GOT3 (cell line): ENCODE measurements at places on chromosomes 7 and 10.

GRCh38 chr7:139035586-139036353 is at the start of gene ZC3HAV1L:
ZC3HAV1L (minus strand) TSS chr7:139036042; CDS start chr7:139036017, 25 bp downstream.
- DNase-seq, result peak; percentile 9

- no peak for DNase-seq
Measured at GRCh38 chr10:108556186-108556585, 1367.1 kb downstream of the XPNPEP1 start.

- DNase-seq, result no peak
Measured at GRCh38 chr7:69187824-69188333, 410.4 kb upstream of the AUTS2 start.

DNA sequence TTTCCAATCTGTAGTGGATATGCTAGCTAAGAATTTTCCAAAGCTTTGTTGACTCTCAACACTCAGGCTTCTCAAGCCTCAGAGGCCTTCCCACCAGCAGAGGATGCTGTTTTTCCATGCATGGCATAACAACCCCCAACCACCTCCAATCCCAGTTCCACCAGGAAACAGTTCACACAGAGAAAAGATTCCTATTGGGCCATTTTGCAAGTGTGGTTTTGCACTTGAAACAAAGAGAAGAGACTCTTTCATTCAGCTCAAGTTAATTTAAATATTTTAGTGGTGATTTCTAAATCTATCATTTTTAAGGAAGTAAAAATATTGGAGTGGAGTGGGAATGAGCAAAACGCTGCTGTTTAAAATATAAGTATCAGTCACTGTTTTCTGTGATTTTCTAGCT is 105.6 kb upstream of the COL1A2 start:
- peak; percentile 12 for DNase-seq

DNA sequence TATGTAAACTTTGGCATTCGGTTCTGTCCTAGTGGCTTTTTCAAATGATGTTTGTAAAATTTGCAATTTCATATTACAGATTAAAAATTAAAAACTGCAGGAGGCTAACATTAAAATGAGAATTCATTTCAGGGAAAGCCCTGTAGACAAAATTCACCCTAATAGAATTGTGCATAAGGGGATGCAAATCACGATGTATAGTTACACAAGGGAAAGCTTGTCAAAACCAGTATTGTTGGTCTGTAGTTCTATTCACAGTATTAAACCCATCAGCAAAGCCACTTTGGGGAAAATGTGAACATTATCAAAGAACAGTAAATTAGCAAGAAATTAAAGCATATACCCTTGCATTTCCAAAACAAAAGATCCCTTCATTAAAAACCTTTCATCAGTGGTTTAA is 39.9 kb upstream of the MKI67 start:
- DNase-seq, result no peak

DNA sequence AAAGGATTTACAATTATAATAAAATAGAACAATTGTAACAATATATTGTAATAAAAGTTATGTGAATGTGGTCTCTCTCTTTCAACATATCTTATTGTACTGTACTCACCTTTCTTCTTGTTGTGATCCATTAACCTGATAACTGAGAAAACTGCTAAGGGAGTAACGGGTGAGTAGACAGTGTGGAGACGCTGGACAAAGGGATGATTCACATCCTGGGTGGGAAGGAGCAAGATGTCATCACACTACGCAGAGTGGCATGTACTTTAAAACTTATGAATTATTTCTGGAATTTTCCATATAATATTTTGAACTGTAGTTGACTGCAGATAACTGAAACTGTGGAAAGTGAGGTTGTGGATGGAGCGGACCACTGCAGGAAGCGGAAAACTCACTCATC is 91.2 kb upstream of the PLPP4 start:
- DNase-seq, result no peak

GRCh38 chr10:46308666-46309450 is 22.1 kb downstream of the ANTXRL start:
- no peak for DNase-seq

GRCh38 chr7:53675835-53676234 is 640.4 kb downstream of the POM121L12 start:
- DNase-seq, result no peak

GRCh38 chr10:27380929-27381358 is 123.2 kb upstream of the RAB18 start:
- DNase-seq, result no peak

GRCh38 chr7:155842496-155843265 is 30.4 kb upstream of the SHH start:
- DNase-seq, result no peak

DNA sequence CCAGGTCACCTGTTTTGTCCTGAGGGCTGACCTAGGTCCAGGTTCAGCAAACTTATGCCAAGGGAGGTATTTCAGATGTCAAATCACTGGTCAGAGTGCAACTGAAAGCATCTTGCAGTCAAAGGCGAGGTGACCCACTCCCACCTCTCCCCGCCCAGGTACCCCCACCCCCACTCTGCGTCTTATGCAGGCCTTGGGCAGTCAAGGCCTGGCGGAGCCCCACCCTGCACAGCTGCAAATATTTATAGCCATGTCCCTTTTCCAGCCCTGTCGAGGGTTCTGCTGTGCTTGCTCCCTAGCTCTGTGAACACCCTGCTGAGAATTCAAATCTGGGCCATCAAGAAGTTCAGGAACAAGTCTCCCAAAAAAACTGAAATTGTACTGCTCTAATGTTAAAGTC is 40.6 kb upstream of the BMPR1A start:
- DNase-seq, result no peak

DNA sequence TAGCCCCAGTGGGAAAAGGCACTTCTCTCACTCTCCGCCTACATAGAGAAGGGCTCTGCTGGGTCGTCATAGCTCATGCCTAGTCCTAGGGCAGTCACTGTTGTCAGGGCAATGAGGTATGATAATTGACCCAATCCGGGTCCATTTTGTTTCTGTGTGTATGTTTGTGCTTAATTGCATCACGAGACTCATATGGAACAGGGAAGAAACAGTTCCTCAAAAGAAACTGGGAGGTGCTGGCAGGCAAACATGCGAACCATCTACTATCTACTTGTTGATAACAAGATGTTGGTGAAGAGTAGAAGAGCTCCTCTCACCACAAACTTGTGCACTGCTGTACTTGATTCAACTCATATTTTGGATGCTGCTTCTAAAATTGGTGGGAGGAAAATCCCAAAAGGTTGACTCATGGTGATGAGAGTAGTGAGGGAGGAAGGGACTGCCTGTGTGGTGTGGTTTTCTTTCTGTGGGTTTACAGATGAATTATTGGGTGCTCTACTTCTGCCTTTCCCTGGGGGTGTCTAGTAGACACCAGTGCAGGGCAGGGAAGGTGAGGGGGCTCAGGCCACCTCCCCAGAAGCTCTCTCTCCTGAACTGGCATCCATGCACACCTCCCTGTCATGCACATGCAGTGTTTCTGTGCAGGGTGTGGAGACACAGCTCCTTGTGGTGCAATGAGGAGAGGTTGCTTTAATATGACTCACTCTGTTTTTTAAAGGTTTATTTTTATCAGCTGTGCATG is 29.4 kb downstream of the LSMEM1 start:
- peak; percentile 17 for DNase-seq

DNA sequence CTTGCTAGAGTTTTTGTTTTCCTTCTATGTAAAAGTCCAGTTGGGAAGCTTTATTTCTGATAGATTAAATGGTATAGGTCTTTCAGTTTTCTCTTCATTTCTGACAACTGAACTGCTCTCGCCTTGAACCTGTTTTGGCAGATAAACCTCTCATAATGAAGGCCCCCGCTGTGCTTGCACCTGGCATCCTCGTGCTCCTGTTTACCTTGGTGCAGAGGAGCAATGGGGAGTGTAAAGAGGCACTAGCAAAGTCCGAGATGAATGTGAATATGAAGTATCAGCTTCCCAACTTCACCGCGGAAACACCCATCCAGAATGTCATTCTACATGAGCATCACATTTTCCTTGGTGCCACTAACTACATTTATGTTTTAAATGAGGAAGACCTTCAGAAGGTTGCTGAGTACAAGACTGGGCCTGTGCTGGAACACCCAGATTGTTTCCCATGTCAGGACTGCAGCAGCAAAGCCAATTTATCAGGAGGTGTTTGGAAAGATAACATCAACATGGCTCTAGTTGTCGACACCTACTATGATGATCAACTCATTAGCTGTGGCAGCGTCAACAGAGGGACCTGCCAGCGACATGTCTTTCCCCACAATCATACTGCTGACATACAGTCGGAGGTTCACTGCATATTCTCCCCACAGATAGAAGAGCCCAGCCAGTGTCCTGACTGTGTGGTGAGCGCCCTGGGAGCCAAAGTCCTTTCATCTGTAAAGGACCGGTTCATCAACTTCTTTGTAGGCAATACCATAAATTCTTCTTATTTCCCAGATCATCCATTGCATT is 27.1 kb downstream of the MET start:
- no peak for DNase-seq

DNA sequence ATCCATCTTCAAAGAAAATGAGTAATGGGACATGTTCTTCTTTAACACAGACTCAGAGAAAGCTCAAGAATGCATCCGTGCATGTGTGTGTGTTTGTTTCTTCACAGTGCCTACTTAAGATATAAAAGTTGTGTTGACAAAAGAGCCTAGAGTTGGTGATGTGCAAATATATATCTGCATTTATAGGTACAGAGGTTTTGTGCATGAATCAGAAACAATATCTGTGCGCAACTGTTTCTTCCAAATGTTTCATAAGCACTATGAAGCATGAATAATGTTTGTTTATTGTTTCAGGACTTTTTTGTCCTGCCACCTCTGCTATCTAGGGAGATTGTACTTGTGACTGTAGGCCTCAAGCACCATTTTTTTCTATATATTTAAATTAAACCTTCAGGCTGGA is 229.7 kb downstream of the CSTF2T start:
- no peak for DNase-seq

DNA sequence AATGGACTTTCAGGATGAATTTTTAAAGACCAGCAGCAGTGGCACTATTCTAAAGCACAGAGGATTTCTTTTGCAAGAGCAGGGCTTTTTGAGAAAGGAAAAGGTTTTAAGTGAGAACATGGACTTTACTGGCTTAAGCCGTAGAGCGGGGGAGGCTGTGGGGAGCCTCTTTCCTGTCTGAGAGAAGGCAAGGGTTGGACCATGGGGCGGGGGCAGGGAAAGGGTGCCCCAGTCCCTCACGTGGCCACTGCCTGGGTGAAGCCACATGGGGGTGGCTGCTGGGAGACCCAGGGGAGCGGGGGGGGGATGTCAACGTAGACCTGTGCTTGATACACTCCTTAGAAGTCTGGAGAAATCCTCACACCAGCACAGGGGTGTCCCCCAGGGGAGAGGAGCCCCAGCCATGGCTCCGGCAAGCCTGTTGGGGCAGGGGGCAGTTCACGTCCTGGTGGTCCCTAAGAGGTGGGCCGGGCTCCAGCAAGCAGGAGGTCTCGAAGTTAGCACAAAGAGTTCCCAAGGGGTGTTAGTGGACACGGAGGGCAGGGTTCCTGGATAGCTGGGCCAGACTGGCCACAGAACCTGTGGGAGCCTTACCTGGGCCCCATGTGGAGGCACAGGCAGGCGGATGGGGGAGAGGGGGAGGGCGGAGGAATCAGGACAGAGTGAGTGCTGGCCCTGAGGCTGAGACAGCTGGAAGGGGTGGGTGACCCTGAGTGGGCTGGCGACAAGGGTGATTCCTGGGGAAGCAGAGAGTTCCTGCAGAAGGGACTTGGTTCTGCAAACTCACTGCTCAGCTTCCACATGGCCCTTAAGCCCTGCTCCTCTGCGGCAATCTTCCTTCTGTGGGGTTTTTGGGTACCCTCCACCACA is 36.9 kb upstream of the ELFN1 start:
- DNase-seq, result no peak

DNA sequence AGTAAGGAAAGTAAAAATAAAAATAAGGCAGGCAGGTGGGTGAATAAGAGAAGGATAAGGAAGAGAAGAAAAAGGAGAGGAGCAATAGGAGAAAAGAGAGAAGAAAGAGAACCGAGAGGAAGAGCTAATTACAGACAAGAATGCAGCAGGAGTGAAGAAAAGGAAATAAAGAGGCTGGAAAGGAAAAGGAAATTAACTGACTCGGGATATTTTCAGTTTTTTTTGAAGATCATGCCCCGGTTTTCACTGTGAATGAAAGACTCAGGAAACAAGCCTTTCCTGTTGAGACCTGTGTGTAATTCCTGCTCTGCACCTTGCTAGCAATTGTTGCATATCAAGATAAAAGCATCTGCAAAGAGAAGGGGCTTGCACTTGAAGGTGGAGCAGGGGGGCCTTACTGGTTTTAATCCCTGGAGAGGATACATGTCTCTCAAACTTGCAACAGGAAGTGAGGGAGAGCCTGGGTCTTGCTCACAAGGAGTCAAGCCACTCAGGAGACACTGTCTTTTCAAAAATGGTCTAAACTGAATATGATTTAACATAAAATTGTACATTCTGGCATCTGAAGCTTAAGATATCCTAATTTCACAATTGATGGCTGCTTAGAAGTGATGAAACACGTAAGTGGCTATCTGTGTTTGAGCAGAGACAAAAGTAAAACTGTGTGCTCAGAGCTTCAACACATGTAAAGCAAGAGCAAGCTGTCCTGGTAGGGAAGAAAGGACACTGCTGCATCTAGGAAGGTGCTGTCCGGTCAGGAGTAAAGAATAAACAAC is 157.6 kb downstream of the FAM107B start:
- DNase-seq, result no peak

DNA sequence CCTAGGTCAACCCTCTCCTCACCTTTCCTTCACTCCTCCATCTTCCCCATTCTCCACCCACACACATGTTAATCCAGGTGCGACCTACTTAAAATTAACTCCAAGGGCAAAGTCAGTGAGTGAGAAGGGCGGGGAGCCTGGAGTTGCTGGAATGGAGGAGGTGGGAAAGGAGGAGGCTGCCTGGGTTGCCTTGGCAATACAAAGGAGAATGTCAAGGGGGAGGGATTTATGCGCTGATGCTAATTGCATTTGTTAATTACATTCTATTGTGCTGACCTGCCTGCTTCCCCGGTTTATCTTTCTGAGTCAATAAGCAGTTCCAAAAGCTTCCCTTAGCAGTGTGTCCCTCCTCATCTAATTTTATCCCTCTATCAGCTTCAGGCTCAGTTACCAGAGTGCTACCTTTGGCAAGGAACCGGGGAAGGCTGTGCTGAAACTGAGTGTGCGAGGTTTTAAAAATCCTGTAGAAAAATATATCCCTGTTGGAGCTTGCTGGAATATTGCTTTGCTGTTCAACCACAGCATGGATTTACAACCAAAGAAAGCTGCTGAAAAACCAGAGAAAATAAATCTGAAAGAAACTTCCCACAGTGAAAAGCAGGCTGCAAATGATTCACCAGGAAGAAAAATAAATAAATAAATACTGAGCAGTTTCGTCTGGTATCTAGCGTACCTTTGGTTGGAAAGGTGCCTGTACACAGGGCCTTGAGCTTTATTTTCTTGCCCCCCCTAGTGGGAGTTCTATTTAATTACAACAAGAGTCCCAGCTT is 113.2 kb upstream of the DGKB start:
- DNase-seq, result no peak
